ENCODE measurements at places on chromosomes 6 and 20. TPM values are rescaled to one million over a fixed set of nuclear protein-coding genes. Genes with fewer than 3 reads are reported as not detected.

Gene BEND3
- 2.1 TPM for polyA plus RNA-seq

Gene ELOVL4
- polyA plus RNA-seq: 4.3 TPM

GRCh38 chr20:55449091-55449490 is 556.2 kb downstream of the CBLN4 start:
- no peak for DNase-seq

GRCh38 chr6:116445102-116445501 is 16.1 kb upstream of the CALHM6 start:
- DNase-seq: no peak

GRCh38 chr6:33746036-33746600 is 587 bp downstream of the IP6K3 start:
- DNase-seq: peak; percentile 81

DNA sequence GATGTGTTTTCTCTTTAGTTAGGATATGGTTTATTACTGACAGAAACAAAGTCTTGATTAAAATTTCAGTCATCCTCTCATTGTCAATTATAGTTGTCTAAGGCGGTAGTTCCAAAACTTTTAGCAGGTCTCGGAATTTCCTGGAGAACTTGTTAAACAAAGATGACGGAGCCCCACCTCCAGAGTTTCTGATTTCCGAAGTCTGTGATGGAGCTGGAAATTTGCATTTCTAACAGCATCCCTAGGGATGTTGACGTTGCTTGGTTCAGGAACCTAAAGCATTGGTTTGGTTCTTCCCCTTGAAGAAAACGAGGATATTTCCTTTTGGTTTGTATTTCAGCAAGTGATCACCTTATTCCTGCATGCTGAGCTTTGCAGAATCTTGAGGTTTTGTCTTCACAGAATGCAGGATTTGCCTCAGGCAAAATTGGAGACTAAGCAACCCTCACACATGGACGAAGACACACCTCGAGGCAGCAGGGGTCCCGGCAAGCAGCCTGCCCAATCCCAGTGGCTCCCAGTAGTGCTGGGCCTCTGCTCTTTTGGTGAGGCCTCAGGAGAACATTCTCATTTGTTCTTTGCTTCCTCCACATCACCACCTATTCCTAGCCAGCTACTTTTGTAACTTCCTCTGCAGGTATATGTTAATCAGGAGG is 187.1 kb upstream of the PHACTR1 start:
- no peak for DNase-seq

Gene OPRM1
- not detected for polyA plus RNA-seq

DNA sequence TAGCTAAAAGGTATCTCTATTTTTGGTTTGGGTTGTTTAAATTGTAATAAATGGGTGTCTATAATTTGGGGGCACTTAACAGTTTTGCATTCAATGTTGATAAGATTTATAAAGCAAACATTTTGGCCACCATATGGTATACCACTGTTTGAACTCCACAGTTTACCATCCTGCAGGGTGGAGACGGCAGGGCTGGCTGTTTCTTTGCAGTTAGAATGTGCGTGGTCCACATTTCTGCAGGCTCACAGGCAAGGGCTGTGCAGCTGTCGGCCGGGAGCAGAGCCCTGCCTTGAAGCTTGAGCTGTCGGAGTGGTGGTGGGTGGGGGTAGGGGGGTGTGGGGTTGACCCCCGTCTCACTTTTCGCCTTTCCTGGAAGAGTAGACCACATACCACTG is 135.9 kb downstream of the CDH4 start:
- DNase-seq: no peak
